ENCODE measurements at places on chromosomes 1 and 21.

- DNase-seq: no peak
Measured at GRCh38 chr1:60891281-60891680, 191.1 kb upstream of the NFIA start.

GRCh38 chr1:200660719-200661118 lies 9.0 kb downstream of the DDX59 start:
- no peak for DNase-seq

GRCh38 chr21:34661848-34662247 lies 6.9 kb upstream of the CLIC6 start:
- DNase-seq: no peak

DNA sequence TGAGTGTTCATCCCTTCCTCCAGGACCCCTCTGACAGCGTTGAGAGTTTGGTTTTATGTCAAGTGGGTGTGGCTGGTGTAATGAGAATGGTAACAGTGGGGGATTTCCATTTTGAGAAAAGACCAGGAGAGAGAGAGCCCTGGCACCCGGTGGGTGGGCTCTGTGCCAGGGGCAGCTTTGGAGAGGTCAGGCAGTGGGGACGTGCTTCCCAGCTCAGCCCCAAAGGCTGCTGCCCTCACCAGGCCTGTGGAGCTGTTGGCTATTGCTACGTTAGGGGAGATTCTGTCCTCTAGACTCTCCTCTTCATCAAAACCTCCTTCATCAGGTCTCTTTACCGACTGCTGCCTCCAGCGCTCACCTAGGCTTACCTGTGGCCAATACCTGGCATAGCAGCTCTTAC lies 176.3 kb downstream of the PTPRU start:
- no peak for DNase-seq

- no peak for DNase-seq
Measured at GRCh38 chr1:172451002-172451443, 7.2 kb upstream of the PIGC start.

DNA sequence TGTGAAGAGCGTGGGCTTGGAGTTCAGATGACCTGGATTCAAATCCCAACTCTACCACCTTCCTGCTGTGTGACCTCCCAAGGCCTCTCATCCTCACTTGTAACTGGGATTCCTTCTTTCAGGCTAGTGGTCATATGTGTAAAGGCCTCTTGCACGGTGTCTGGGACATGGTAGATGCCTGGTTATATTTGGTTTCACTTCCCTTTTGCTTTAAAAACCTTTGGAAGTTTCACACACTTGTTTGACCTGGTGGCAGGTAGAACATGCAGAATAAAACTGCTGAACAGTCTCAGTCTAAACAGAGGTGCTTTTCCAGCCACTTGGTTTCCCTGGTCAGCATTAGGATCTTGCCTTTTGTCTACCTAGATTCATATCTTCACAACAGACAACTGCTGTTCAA lies 37.0 kb upstream of the RCAN3 start:
- DNase-seq: no peak

GRCh38 chr1:18951818-18952391 lies 4.6 kb downstream of the IFFO2 start:
- DNase-seq: no peak

DNA sequence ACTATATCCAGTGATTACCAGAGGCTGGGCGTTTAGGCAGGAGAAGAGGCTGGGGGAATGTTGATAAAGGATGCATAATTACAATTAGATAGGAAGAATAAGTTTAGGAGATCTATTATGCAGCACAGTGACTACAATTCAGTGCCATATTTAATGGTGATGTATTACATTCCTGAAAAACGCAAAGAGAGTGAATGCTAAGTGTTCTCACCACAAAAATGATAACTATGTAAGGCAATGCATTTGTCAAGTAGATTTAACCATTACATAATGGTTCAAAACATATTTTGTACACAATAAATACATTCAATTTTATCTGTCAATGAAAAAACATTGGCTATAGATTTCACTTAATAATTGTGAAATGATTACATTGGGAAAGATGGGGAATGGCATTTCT lies 548.9 kb downstream of the NUF2 start:
- no peak for DNase-seq

GRCh38 chr1:111225717-111226400 lies 1.7 kb upstream of the CHI3L2 start:
- DNase-seq: no peak

GRCh38 chr1:74530892-74531291 lies 18.5 kb upstream of the LRRC53 start:
- no peak for DNase-seq

DNA sequence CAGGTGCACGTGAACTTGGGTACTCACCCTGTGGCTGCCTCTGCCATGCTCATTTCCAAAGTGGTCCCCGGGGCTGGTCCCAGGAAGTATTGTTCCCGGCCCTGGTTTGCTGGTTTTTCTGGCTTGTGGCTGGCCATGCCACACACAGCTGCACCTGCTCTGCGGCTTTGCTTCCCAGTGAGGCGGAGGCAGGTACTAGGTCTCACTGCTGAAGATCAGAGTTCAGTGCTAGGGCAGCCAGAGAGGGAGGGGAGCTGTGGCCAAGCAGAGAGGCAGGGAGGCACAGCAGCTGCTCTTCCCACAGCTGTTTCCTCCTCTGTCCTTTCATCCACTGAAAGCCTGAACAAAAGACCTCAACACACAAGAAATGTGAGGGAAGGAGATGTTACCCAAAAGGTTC lies 30.5 kb downstream of the ENO1 start:
- no peak for DNase-seq

DNA sequence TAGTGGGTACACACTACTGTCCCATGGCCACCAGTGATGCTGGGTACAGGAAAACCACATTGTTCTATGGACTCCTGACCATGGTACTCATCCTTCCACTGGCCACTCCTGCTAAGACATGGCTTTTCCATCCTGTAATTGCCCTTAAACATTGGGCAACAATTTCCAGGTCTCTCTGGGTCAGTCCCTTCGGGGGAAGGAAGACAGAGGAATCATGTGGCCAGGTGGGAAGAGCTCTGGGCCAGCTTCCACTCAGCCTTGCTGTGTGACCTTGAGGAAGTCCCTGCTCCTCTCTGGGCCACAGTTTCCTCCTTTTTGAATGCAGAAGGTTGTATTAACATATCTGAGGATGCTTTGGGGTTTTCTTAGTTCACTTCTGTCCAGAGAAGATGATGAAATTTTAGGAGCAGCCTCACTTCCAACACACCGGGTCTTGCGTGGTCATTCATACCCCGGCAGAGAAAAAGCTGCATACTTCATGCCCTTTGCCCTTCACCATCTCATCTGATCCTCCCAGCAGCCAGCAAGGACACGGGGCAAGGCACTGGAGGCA lies 50.8 kb downstream of the SRRM1 start:
- no peak for DNase-seq

- no peak for DNase-seq
Measured at GRCh38 chr1:238549137-238549536, 658.4 kb upstream of the ZP4 start.

DNA sequence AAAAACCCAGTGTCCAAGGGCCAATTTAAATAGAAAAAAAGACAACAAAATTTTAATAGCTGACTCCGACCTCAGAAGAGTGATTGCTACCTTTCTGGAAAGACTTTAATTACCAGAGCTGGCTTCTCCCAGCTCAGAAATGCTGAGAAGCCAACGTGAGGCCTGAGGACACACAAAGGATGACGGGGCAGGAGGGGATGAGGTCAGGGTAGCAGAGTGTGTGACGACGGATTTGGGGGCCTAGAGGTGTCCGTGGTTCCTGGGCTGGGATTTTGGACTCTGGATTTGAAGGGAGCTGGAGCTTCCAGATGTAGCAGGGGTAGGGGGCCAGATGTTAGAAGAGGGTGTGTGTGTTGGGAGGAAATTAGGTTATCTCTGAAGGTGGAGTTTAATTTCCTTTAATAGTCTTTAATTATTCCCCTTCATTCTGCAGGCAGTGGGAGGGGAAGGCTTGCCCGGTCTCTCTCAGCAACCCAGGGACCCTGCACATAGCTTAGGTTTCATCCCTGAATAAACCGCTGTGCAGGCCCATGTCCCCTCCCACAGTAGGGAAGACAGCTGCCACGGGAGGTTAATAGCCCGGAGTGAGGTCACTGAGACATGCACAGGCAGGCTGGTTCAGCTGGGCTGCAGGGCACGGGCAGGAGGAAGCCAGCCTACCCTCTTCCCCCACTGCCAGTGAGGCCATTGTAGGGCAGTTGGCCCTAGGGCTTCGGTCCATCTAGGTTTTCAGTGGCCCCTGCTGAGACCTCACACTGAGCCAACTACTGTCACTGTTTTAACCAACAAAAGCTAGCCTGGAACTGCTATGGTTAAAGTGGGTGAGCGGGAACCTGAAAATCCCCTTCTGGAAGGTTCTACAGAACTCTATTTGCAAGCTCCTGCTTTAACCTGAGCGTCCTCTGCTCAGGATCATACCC lies 3.8 kb upstream of the PADI3 start:
- DNase-seq: no peak

GRCh38 chr1:225658041-225658440 lies 5.1 kb upstream of the ENAH start:
- no peak for DNase-seq

DNA sequence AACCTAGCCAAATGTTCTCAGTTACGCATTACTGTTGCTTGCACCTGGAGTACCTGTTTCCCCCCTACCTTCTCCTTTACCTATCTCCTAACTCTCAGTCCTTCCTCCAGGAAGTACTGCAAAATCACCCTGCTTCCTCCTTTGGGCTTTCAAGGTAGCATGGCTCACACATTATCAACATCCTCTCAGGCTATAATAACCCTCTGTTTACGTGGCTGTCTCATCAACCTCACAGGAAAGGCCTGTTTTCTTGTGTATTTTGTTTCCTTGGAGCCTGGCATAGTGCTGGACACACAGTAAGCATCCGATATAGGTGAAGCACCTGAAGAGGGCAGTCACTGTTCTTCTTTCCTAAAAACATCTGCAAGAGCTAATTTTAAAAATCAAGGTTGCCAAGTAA lies 32.7 kb upstream of the ANGPTL7 start:
- DNase-seq: no peak

- DNase-seq: no peak
Measured at GRCh38 chr1:8870616-8871538, 7.6 kb downstream of the ENO1 start.

- no peak for DNase-seq
Measured at GRCh38 chr1:112033439-112034120, 44.1 kb upstream of the KCND3 start.

DNA sequence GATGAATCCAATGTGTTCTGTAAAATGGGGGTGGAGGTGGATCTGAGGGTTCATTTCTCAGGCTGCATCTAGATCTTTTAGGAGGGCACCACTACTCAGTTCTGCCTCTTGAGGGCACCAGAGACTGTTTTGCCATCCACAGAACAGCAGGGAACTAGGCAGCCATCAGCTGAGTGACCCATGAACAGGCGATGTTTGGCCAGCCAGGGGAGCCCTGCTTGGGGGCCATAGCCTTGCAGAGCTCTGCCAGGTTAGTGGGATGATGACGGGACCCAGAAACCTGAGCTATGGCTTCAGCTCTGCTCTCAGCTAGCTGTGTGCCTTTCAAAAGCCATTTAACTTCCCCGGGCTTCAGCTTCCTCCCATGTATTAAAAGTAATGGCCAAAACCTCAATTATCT lies 13.4 kb upstream of the NOS1AP start:
- peak; percentile 70 for DNase-seq

GRCh38 chr1:21689661-21690372 lies 20.7 kb upstream of the RAP1GAP start:
- no peak for DNase-seq

GRCh38 chr21:34974162-34974981 lies 74.7 kb downstream of the RUNX1 start:
- DNase-seq: no peak

DNA sequence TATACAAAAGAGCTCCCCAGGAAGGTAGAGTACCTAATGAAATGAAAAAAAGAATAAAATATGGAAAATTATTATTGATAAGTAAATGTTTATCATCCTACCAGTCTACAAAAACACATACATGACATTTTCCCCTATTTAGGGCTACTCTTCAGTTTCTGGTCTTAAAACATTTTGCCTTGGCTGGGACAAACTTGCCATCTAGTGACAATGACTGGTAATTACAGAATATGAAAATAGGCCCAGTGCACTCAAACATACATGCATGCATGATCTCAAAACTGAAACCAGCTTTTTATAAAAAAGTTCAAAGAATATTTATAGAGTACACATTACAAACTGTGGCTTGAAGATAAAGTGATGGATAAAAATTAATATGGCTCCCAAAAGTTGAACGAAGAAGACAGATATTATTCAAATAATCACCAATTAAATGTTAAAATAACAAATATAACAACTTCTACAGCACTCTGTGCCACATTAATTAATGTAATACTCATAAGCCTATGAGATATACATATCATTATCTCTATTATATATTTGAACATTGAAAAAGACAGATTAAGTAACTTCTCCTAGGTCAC lies 10.5 kb upstream of the RNPC3 start:
- peak; percentile 42 for DNase-seq

DNA sequence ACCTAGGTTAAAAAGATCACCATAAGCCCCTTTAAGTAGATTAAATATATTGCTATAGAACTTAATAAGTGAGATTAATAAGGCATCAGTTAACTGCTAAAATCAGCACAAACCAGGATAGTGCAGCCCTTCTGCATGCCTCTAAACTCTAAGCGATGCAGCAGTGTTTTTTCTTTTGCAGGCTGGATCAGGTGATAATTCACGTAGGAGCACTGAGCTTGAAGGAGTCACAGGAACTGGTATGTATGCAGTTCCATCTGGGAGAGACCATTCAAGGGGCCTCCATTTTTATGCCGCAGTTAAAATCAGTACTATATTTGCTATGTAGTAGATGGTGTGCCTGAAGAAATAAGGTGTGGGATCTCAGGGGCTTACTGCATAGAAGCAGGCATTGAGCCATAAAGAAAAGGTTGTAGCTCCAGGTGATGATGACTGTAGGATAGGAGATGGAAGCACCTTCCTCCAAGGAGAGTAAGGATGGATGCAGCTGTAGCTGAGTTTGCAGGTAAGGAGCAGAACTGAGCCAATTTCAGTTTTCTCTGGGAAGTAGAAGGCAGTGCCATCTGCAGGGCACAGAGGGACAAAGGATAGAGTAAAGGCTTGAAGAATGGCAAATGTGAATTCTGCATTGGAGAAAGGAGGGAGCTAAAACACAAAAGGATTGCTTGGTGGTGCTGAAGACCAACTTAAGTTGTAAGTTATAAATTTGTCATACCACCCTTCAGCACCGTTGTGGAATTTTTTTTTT lies 22.6 kb downstream of the NPL start:
- no peak for DNase-seq

- DNase-seq: no peak
Measured at GRCh38 chr1:212007886-212008285, 27.5 kb downstream of the INTS7 start.

DNA sequence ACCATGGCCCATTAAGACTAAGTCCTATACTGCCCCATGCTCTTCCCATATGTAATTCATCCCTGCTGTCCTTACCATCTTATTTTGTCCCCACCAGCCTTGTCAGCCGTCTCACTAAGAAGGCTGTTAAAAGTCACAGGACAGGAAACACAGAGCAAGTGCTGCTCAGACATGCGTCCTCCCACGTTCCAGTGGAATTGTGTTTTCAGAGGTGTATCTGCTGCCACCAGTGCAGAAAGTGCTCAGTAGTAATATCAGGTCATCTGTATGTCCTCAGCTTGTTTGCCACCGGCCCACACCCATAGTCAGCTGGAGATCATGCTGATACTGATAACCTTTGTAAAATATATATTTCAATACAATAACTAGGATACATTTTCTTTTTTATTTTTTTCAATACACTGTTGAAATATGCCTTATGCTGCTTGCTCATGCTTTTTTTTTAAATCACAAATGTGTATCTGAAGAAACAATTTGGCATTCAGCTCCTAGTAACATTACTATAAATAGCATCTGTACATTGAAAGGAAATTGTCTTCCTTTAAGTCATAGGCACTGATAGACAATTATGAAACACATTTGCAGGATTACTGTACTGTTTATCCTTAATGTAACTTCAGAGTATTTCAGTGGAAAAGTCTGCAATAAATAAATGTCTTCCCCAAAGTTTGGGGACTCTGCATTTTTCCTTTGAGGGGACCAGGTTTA lies 156.9 kb downstream of the EDEM3 start:
- no peak for DNase-seq
